Hematopoietic multipotent progenitor cell treated with erythropoietin and hydrocortisone succinate and interleukin-3 and kit ligand, for 15 days (in vitro differentiated cells): ENCODE measurements at places on chromosomes 6 and 20.

GRCh38 chr20:24798930-24799705 lies 150.0 kb upstream of the CST7 start:
- no peak for DNase-seq

DNA sequence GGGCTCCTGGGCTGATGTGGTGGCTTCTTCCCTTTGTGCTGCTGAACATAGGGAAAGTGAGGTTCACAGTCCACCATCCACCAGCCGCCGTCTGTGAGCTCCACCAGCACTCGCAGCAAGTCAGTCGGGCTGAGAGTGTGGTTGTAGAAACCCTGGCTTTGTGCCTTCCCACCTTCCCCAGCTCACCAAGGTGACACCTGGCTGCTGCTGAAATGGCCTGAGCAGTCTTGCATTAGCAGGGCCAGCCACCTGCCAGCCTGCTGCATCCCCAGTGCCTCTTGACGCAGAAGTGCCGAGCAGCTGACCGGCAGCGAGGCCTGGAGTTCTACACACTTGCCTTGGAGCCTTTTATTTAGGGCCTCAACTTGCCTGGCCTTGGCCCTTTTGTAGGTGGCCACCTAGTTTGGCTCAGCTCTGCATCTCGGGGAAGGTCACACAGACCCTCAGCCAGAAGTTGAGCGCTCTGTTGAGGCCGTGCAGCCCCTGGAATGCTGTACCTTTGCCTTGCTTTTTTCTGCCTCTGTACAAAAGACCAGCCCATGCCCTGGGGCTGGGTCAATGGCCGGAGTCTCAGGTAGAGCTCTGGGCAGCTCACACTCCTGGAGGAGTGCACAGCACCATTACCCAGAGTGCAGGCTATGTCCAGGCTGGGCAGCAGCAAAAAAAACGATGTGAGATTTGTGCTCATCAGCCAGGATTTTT lies 76.5 kb downstream of the PTPN1 start:
- DNase-seq: no peak

DNA sequence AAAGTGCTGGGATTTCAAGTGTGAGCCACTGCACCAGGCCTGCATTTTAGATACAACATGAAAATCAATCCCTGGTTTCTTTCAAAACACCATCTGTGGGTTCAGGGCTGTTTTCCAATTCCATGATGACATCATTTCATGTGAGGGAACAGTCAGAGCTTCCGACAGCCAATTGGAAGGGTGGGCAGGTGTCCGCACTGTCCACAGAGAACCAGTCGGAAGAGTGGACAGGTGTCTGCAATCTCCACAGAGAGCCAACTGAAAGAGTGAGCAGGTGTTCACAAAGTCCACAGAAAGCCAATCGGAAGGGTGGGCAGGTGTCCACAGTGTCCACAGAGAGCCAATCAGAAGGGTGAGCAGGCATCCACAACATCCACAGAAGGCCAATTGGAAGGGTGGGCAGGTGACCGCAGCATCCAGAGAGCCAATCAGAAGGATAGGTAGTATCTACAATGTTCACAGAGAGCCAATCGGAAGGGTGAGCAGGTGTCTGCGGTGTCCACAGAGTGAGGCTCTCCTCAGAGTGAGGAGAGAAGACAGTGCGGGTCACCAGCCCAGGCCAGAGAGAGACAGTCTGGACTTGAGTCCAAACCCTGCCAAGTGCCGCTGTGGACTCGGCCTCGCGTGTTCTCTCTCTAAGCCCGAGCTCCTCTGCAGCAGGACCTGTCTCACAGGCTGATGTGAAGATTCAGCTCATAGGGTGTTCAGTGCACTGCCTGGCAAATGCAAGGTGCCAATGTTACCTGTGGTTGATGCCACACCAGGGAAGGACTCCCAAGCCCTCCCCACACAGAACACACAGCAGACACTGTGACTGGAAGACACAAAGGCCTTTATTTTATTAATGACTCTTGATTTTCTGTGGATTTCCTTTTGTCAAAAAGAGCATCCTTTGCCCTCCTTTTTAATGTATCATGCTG lies 57.3 kb downstream of the DLL1 start:
- DNase-seq: no peak

- no peak for DNase-seq
These were observed 37.1 kb upstream of the RPS6KA2 start for GRCh38 chr6:166664135-166664534.

- DNase-seq: no peak
These were observed 191.3 kb upstream of the PHACTR1 start for GRCh38 chr6:12525276-12525675.

- DNase-seq: no peak
These were observed 426.3 kb upstream of the NOX3 start for GRCh38 chr6:155881826-155882526.

DNA sequence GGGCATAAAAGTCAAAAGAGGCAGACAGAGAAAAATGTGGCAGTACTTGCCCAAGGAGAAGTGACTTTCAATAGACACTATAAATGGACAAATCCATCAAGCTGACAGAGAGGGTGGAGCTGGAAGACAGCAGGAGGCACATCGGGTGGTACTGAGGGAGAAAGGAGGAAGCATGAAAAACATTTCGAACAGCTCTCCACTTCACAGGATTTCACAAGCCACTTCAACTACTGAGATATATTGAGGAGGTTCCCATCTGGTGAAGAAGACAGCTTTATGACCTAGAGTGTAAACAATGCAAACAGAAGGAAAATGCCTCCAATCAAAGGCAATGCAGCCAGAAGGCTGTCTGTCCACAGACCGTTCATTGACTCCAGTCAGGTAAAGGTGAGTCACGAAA lies 259.4 kb upstream of the ECI2 start:
- no peak for DNase-seq

- no peak for DNase-seq
These were observed 47.8 kb downstream of the ARHGAP40 start for GRCh38 chr20:38649275-38649891.

GRCh38 chr6:107421696-107422256 lies 37.6 kb downstream of the PDSS2 start:
- DNase-seq: no peak

GRCh38 chr6:84500726-84501125 lies 263.7 kb downstream of the TBX18 start:
- DNase-seq: no peak

GRCh38 chr6:166153966-166154365 lies 13.7 kb downstream of the TBXT start:
- no peak for DNase-seq

DNA sequence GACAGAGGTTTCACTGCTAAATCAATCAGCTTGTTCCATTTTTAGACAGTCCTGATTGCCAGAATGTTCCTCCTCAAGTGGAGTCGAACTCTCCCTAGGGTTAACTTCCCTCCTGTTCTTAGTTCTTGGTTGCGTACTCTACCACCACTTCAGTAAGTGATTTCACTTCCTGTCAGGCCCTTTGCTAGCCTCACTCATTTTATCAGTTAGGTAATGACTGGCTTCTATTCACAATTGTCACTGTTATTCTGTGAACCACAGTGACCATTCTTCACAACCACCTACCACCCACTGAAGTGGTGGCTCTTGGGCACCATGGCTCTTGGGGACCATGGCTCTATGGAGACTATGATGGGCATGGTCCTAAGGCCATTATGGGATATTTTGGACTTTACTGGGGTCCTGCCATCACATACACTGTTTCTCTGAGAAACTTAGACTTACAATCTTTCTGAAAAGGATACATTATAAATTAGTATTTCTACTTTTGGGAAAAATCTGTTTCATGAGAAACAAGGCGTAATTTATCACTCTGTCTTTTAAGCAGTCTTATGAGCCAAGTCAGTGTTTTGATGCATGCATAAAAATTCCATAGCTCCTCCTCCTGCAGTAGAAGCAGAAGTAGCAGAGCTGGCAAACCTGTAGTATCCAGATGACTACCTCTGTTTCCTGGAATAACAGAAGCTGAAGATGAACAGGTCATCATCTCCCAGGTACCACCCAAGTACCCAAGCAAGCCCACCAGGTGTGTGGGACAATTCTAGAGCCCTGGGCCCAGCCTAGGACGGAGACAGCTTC lies 66.3 kb downstream of the ATXN1 start:
- no peak for DNase-seq

DNA sequence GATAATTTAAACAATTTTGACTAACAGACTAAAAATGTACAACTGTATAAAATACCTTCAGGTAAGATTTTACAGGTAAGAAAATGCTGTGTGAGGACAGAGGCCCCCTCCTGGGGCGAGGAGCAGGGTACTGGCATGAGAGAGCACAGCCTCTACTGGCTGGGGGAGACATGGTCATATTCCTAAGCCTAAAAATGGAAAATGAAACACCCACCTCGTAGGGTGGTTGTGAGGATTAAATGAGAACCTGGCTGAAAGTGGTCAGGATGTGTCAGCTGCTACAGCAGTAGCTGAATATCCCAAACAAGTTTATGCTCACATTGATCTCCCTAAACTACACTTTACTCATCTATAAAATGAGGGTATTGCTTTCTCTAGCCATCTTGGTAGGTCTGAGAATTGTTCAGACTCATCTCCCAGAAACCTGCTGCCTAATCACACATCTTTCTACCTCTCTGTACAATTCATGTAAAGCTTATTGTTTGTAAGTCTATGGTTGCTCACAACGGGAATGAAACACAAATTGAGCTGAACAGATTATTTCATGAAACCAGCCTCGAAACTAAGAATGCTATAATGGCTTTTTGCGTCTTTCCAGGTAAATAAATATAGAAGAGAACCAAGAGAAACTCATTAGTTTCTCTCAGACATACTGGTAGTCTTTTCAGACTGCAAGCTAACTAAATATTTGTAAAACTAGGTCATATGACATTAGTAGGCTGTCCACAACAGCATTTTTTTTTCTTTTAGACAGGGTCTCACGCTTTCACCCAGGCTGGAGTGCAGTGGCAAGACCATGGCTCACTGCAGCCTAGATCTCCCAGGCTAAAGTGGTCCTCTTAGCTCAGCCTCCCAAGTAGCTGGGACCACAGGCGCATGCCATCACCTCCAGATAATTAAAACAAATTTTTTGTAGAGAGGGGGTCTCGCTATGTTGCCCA lies 69.6 kb downstream of the POPDC3 start:
- no peak for DNase-seq

DNA sequence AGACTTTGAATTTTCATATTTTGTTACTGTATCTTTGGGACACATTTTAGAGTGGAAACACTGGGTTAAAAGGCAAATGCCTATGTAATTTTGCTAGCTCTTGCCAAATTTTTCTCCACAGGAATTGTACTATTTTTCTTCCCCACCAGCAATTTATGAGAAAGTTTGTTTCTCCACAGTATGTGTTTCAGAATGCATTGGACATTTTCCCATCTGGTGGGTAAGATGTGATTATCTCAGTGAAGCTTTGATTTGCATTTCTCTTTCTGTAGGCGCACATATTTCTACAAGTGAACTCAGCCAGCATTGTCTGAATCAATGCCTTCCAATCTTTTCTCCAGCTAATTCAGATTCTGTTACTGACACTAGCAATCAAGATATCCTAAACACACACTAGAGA lies 157.8 kb downstream of the RCAN2 start:
- no peak for DNase-seq

DNA sequence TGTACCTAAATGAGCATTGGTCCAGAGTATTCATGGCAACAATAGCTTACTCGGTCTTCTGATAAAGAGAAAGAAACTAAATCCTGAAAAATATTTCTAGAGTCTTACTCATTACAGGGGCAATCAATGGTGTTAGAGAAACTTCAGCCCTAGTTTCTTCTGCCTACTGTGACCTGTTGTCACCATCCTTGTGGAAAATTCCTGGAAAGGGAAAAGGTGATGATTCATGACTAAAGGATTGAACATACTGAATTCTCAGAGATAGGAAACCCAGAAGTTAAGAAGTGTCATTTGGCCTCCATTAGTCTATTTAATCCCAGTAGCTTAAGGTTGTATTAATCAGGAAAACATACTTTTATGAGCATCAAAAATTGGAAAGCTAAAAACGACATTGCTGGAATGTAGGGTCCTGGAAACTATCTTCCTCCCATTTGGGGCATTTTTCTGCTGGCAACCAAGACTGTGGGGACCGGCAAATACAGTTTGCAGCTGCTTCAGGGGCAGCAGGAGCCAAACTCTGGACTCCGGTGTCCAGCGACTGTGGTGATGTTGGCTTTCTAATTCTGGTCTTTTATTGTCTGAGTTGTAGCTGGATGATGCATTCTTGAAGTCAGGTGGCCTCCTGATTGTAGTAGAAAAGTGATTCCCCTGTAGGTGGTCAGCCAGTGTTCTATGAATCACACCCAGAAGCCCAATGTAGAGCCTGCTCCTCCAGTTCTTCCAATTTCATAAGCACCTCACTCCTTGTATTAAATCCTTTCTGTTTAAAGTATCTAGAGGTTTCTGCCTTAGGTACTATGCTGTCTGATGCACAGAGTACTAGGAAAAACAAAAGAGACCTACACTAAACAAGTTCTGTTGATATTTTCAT lies 67.6 kb downstream of the LCA5 start:
- no peak for DNase-seq

DNA sequence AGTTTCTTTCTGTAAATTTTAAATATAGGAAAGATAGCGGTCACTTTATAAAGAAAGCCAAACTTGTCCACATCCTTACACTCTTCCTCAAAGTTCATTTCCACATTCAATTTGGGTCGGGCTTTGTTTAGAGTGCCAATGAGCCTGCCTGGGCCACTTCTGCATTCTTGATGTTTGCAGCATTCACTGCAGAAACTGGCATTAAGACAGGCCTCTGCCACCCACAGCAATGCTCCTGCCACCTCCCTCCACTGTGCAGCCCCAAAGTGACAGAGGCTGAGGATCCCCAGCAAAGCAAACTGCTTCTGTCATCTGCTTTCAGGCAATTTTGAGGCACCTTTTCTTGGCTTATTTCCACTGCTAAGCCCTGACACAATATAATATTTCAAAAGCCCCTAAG lies 61.2 kb downstream of the TNFAIP3 start:
- DNase-seq: no peak

DNA sequence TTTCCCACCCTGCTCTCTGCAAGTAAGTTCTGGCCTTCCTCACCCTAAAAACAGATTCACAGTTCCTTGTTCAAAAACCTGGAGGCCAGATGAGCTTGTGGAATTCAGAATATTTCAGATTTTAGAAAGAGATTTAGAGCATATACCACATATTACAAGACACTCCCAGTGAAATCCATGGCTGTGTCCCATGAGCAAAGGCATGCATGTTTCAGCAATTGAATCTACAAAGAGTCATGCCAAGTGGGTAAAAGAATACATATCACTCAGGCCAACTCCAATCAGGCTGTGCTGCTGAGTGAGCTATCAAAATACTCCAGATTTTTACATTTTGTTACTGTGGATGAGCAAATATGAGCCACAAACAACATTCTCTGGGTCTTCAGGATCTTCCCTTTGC lies 10.2 kb upstream of the NEDD9 start:
- no peak for DNase-seq

- DNase-seq: no peak
These were observed 49.6 kb upstream of the GFRAL start for GRCh38 chr6:55277646-55278045.

- DNase-seq: peak; percentile 60
These were observed 4.2 kb downstream of the KCNK17 start for GRCh38 chr6:39309942-39310531.
